ENCODE measurements at places on chromosomes 6 and 20. TPM values are rescaled to one million over a fixed set of nuclear protein-coding genes. Genes with fewer than 3 reads are reported as not detected.

GRCh38 chr6:137213813-137214212 is 5.4 kb downstream of the IFNGR1 start:
- DNase-seq = no peak

GRCh38 chr6:143952060-143952778 is 55.8 kb downstream of the PLAGL1 start:
- no peak for DNase-seq

DNA sequence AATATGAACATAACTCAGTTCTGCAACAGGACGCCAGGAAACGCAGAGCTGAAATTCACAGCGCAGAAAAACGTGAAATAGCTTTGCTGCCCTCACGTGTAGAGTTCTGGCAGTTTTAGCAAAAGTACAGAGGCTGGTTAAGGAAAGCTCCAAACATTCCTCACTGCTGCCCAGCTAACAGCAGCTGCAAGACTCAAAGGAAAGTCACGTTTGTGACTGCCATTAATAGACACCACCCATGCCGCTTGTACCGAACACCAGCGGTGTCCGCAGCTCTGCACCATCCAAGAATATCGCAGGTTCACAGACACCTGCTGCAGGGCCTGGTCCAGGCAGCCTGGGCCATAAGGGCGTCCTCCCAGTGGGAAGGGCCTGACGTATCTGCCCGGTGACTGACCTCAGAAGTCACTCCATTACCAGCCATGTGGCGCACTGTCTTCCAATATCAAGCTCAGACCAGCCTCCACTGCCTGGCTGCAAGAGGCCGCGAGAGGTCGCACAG is 61.4 kb downstream of the WDR27 start:
- no peak for DNase-seq

- DNase-seq = no peak
Observed at GRCh38 chr6:6748001-6748400, 159.5 kb downstream of the LY86 start.

Gene CCN2
- 12.5 TPM for total RNA-seq

- DNase-seq = no peak
Observed at GRCh38 chr20:18978311-18978710, 164.7 kb downstream of the SCP2D1 start.

Gene SPATS1
- not detected for total RNA-seq

DNA sequence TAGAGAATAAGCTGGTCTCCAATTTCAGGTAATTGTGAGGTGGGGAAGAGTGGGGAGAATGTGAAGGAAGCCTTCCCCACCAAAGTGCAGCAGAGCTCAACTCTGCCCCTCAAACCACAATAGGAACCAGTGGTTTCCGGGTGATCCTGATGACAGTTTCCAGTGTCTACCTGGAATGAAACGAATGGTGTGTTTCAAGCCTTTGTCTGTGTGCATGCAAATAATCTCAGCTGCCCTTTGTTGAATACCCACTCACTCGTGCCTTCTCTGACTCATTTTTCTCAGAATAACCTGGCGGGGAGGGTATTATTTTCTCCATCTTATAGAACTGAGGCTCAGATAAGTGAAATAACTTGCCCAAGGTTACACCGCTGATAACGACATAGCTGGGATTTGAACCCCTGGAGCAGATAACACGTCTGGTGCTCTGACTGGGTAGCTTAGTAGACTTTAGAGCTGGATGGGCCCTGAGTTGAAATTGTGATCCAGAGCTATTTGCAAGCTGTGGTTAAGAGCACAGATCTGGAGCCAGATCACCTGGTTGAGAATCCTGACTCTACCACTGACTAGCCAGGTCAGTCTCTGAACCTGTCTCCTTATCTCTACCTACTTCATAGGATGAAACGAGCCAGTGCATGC is 85.1 kb downstream of the EYA2 start:
- DNase-seq = no peak

GRCh38 chr6:131916847-131917246 is 34.3 kb downstream of the CCN2 start:
- no peak for DNase-seq

DNA sequence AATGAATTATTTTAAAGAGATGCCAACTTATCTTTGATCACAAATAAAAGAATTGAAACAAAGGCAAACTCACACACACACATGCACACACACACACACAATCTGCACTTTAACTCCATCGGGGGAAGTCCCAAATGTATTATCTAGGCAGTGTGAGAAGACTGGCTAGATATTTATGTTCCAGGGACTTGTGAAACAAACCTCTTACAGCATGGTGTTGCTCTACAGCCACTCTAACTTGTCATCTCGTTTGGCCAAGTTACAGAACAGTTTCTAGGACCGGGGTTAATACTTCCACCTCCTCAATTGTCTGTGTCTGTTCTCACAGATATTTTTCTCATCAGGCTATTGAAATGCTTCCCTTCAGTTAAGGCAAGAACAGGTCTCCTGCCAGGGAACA is 855.0 kb downstream of the EPHA7 start:
- no peak for DNase-seq

- no peak for DNase-seq
Observed at GRCh38 chr20:48141660-48142515, 356.6 kb upstream of the SULF2 start.

DNA sequence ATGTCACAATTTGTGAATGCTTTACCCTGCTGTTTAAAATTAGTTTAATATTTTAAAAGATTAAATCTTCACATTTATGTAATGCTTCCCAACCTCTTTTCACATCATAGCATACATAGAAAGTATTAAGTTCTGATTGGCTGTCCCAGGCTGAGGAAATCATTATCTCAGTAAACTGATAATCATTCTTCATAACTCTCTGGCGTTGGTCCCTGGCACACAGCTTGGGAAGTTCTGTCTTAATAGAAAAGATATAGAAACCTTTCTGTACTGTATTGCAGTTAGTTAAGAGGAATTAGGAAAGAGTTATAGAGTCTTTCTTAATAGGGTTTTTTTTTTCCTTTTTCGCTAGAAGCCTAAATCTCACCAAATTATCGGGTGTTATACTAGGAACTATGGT is 85.4 kb downstream of the CBFA2T2 start:
- DNase-seq = no peak

DNA sequence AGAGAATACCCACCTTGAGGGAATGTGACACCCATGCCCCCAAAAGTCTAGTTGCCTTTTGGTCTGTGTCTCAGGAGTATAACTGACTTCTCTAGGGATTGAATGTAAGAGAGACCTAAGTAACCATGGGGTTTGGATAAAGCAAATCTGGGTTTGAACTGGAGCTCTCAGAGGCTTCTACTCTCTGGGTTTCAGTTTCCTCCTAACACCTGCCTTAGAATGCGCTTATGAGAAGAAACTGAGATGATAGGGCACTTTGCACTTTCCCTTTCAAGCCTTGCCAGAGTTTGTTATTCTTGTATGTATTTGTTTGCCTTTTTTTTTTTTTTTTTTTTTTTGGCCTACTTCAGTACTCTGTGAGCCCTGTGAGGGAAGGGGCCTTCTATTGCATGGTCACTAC is 19.4 kb downstream of the SDHAF4 start:
- no peak for DNase-seq

DNA sequence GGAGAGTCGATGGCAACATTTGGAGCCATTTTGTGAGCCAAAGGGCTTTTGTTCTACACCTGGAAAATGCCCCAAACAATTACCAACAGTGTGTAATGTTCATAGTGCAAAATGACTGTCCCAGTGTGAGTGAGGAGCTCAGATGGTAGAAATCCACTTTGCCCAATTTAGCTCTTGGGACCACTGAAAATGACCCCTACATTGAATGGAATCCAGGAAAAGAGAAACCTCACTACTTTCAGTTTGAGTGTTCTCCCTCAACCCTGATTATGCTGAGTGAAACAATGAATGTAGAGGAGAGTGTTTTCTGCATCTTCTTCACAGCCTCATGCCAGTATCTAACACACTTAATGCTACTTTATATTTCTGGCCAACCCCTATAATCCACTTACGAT is 84.9 kb upstream of the NRN1 start:
- no peak for DNase-seq

Gene FNDC1
- total RNA-seq = 1.5 TPM
